ENCODE measurements at places on chromosomes 6 and 20. TPM values are rescaled to one million over a fixed set of nuclear protein-coding genes. Genes with fewer than 3 reads are reported as not detected.

GRCh38 chr20:60228255-60228654 is 270.0 kb downstream of the CDH26 start:
- no peaks in the 10 kb centered on the region for H3K36me3 ChIP-seq
- H3K27ac ChIP-seq: no peak overlapping the region
- no peak overlapping the region for H3K4me3 ChIP-seq
- no peak for DNase-seq

- no peaks in the 10 kb centered on the region for H3K36me3 ChIP-seq
- no peak overlapping the region for H3K4me3 ChIP-seq
- H3K27ac ChIP-seq: no peak overlapping the region
- peaks cover 14% of the 10 kb centered on the region for H3K4me1 ChIP-seq
- DNase-seq: no peak
These were observed 327.1 kb upstream of the PRDM1 start for GRCh38 chr6:105759015-105759414.

GRCh38 chr6:4010048-4010447 is 68.9 kb downstream of the FAM217A start:
- DNase-seq: no peak
- H3K4me1 ChIP-seq: peaks cover 29% of the 10 kb centered on the region
- H3K27me3 ChIP-seq: no peaks in the 10 kb centered on the region
- H3K36me3 ChIP-seq: peaks cover 26% of the 10 kb centered on the region
- H3K4me3 ChIP-seq: no peak overlapping the region

GRCh38 chr6:38057994-38058393 is 238.5 kb downstream of the ZFAND3 start:
- no peak for DNase-seq
- H3K4me1 ChIP-seq: peaks cover 15% of the 10 kb centered on the region
- peaks cover 20% of the 10 kb centered on the region for H3K36me3 ChIP-seq
- no peak overlapping the region for H3K27ac ChIP-seq
- no peak overlapping the region for H3K4me3 ChIP-seq

DNA sequence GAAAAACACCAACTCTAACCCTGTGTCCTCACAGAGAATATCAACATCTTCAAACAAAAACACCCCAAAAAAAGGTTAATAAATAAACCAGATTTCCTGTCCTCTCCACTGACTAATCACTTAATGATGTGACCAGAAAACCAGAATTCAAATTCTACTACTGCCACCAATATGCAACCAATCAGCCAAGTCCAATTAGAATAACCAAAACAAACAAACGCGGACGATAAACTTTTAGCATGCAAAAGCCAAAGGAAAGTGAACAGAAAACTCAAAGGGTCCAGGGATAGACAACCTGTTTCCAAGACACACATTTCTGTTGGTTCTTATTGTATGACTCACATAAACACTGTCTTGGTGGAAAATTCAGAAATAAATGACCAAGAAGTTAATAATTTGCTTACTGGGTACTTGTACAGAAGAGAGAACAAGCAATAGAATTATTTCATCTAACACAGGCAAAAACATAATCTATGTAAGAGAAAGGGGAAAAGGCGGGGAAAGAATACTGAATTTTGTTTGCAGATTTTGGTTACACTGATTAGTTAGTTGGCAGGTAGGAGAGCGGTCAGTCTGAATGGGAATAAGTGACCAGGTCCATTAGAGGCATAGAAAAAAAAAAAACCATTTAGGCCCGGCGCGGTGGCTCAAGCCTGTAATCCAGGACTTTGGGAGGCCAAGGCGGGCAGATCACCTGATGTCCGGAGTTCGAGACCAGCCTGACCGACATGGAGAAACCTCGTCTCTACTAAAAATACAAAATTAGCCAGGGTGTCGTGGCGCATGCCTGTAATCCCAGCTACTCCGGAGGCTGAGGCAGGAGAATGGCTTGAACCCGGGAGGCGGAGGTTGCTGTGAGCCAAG is 34.1 kb downstream of the HFE start:
- peaks cover 32% of the 10 kb centered on the region for H3K36me3 ChIP-seq
- H3K4me3 ChIP-seq: no peak overlapping the region
- no peak for DNase-seq
- H3K27me3 ChIP-seq: no peaks in the 10 kb centered on the region
- peak overlapping the region; percentile 57 for H3K27ac ChIP-seq

GRCh38 chr20:34578025-34578424 is 19.5 kb downstream of the MAP1LC3A start:
- no peaks in the 10 kb centered on the region for H3K27me3 ChIP-seq
- H3K27ac ChIP-seq: no peak overlapping the region
- no peak overlapping the region for H3K4me3 ChIP-seq

- no peaks in the 10 kb centered on the region for H3K36me3 ChIP-seq
- DNase-seq: no peak
- H3K27me3 ChIP-seq: no peaks in the 10 kb centered on the region
- H3K4me1 ChIP-seq: no peaks in the 10 kb centered on the region
- no peak overlapping the region for H3K4me3 ChIP-seq
- H3K27ac ChIP-seq: no peak overlapping the region
These were observed 69.3 kb downstream of the TOX2 start for GRCh38 chr20:43983904-43984361.

The HCRTR2 gene
- not detected for total RNA-seq

The F13A1 gene
- total RNA-seq: 0.75 TPM
